ENCODE measurements at places on chromosomes 3 and 15. TPM values are rescaled to one million over a fixed set of nuclear protein-coding genes. Genes with fewer than 3 reads are reported as not detected.

DNA sequence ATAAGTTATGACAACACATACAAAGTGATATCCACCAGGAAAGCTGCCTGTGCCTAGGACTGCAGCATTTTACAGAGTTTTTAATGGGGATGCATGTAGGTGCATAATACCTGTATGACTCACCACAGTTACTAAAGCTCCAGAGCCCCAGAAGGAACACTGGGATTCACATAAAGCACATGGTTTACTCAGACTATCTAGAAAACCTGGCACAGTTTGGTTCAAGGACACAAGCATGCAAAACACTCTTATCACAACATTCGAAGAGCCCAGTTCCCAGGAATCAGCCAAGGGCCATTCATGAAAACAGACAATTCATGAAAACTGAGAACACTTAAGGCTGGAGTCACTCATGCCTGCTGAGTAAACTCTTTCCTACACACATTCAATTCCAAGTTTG, 261.0 kb downstream of the PYDC2 start:
- DNase-seq: no peak

DNA sequence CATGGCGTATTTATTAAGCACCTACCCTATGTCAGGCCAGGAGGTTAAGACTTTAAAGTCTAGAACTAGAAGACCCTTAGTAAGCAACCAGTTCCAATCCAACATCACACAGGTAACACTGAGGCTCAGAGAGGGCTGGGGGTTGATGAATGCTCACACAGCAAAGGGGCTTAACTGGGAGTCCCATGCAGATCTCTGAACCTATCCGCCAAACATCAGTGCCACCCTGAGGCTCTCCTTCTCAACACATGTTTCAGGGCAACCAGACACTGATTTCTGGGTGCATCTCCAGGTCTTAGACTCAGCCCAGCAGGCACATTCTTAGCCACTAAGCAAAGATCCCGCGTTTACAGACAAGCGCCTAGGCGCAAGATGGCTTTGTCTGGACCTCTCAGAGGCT, 92.0 kb upstream of the SLC6A11 start:
- no peak for DNase-seq

- DNase-seq: no peak
Observed at GRCh38 chr3:87332789-87333188, 56.4 kb upstream of the POU1F1 start.

DNA sequence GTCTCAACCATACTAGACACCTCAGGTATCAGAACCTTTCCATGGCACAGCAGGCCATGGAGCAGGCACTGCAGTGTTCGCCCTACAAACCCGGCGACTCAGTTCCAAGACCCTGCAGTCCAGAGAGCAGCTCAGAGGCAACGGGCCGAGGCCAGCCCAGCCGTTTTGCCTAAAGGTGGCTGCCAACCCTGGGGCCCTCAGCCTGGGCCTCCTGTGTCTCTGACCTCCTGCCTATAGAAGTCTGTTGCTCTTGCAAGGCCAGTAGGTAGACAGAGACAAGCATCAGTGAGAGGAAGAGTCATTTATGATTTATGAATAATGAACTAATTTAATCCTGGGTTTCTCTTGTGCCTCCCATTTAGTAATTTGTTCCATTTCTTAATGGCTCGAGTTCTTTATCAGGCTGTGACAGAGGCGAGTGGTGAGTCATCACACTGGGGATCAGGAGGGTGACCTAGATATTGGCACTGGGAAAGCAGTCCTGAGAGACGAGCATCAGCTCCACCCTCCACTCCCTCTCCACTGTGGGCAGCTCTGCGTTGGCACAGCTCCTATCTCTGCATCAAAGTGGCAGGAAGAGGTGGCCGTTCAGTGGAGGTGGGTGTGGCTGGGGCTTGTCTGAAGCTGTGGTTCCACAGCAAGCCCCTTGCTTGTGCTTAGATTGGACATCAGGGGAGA, 79.8 kb downstream of the ABHD5 start:
- peak; percentile 86 for DNase-seq

DNA sequence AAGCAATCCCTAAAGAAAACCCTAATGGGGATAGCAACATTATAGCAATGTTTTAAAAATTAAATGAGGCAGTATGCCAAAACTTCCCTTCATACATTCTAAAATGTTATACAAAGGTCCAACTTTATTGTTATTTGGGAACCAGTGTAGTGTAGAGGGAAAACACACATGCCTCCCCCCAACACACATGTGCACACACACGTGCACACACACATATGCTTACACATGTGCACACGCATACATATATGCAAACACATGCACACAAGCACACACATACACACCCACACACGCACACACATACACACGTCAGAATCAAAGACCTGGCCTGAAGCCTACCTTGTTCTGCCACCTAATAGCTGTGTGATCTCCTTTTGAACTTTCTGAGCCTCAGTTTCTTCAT, 83.3 kb downstream of the SCN11A start:
- DNase-seq: no peak

SMAD6 gene
- 51.5 TPM for total RNA-seq

TMOD2 gene
- 16.7 TPM for total RNA-seq

SEMA6D gene
- total RNA-seq: 12.5 TPM

All from left cardiac atrium (tissue), 4 donors.